Tibial nerve (tissue), 4 donors: ENCODE measurements at places on chromosomes 1 and 21.

DNA sequence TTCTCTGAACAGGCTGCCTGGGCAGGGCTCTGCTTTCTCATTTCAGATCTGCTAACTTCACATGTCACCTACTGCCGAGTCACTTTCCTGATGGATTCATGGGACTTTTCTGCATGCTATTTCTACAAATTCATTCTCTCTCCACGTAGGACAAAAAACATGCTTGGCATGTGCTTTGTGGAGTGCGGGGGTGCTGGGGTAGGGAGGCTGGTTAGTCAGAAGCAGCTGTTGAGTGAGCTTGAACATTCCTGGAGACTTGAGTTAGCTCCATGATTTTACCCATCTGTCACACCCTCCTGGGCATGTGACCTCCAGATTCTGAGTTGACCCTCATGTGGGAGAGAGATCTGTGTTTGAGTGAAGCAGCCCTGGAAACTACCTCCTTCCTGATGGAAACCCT lies 71.4 kb downstream of the UCK2 start:
- no peak for DNase-seq
- no peak overlapping the region for H3K4me3 ChIP-seq
- no peaks in the 10 kb centered on the region for H3K27me3 ChIP-seq
- peaks cover 69% of the 10 kb centered on the region for H3K4me1 ChIP-seq

DNA sequence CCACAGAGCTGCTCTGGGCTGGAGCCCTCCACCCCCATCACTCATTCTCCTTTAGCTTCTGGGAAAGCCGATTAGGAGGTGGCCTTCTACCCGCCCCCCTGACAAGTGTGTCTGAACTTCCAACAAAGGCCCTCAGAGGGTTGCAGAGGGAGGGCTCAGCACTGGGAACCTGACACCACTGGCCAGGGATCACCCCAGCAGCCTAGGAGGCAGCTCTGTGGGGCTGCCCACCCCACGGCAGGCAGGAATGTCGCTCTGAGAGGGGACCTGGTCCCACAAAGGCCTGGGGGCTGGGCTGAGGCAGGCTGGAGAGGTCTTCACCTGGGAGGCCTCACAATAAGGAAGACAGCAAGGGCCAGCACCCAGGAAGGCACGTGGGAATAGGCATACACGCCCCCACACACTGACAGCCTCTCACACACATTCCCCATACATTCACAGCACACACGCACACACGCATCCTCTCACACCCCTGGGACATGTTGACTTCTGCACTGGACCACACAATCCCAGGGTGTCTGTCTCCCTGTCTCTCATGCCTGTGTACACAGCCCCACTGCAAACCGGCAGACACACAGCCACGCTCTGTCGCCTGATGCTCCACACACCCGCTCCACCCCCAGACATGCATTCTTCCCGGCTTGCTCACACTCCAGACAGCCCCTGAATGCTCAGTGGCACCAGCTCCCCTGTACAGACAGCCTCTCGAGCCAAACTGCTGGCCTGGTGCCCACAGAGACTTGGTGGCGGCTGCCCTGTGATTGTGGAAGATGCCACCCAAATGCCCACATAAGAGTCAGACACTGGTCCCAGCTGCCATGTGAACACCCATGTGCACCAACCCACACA lies 30.7 kb downstream of the DMBX1 start:
- no peaks in the 10 kb centered on the region for H3K27me3 ChIP-seq
- H3K4me1 ChIP-seq, result no peaks in the 10 kb centered on the region
- DNase-seq, result no peak
- H3K36me3 ChIP-seq, result no peaks in the 10 kb centered on the region
- no peak overlapping the region for H3K27ac ChIP-seq

- no peaks in the 10 kb centered on the region for H3K36me3 ChIP-seq
- no peak for DNase-seq
- H3K4me1 ChIP-seq, result no peaks in the 10 kb centered on the region
- peak overlapping the region; percentile 87 for H3K27ac ChIP-seq
- H3K4me3 ChIP-seq, result no peak overlapping the region
These were observed 2.5 kb downstream of the OLFML2B start for GRCh38 chr1:162021124-162021523.

- H3K27me3 ChIP-seq, result no peaks in the 10 kb centered on the region
- peak; percentile 67 for DNase-seq
- peaks cover 7% of the 10 kb centered on the region for H3K4me1 ChIP-seq
- H3K27ac ChIP-seq, result no peak overlapping the region
- H3K4me3 ChIP-seq, result no peak overlapping the region
- no peaks in the 10 kb centered on the region for H3K36me3 ChIP-seq
These were observed 459.2 kb upstream of the RUNX1 start for GRCh38 chr21:35508139-35508888.

- DNase-seq, result no peak
- H3K27me3 ChIP-seq, result no peaks in the 10 kb centered on the region
- no peak overlapping the region for H3K4me3 ChIP-seq
- H3K27ac ChIP-seq, result no peak overlapping the region
- H3K4me1 ChIP-seq, result peaks cover 17% of the 10 kb centered on the region
These were observed 5.0 kb downstream of the ZSCAN20 start for GRCh38 chr1:33477451-33477850.
